Upper lobe of left lung (tissue), 6 donors: ENCODE measurements at places on chromosomes 11 and 22. TPM values are rescaled to one million over a fixed set of nuclear protein-coding genes. Genes with fewer than 3 reads are reported as not detected.
A peak's percentile ranks its signal among the peaks of the same experiment; 100 is the strongest.

DNA sequence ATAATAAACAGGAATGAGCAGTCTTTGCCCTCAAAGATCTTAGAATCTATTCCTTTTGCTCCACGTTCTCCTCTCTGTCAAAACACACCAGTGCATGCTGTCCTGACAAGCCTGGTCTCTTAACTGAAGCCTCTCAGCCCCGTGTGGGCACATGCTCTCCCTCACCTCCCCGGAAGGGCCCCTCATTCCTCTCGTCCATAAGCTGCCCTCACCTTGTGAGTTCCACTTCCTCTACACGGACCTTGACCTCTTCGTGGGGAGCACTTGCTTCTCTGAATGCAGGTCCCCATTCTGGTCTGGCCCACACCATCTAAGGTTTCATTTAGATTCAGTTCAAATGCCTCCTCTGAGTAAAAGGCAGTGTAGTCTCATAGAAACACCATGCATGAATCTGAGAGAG lies 412.3 kb upstream of the SYN3 start:
- no peaks in the 10 kb centered on the region for H3K27me3 ChIP-seq
- no peaks in the 10 kb centered on the region for H3K36me3 ChIP-seq
- H3K4me3 ChIP-seq, result no peak overlapping the region
- H3K4me1 ChIP-seq, result peaks cover 4% of the 10 kb centered on the region
- no peak overlapping the region for H3K27ac ChIP-seq

Gene LRP5
- 70.2 TPM for total RNA-seq

Gene IFITM5
- total RNA-seq, result not detected

- peaks cover 26% of the 10 kb centered on the region for H3K4me1 ChIP-seq
- H3K27ac ChIP-seq, result no peak overlapping the region
- no peaks in the 10 kb centered on the region for H3K27me3 ChIP-seq
- DNase-seq, result no peak
Measured at GRCh38 chr11:95095858-95096587, 6.4 kb downstream of the ENDOD1 start.

DNA sequence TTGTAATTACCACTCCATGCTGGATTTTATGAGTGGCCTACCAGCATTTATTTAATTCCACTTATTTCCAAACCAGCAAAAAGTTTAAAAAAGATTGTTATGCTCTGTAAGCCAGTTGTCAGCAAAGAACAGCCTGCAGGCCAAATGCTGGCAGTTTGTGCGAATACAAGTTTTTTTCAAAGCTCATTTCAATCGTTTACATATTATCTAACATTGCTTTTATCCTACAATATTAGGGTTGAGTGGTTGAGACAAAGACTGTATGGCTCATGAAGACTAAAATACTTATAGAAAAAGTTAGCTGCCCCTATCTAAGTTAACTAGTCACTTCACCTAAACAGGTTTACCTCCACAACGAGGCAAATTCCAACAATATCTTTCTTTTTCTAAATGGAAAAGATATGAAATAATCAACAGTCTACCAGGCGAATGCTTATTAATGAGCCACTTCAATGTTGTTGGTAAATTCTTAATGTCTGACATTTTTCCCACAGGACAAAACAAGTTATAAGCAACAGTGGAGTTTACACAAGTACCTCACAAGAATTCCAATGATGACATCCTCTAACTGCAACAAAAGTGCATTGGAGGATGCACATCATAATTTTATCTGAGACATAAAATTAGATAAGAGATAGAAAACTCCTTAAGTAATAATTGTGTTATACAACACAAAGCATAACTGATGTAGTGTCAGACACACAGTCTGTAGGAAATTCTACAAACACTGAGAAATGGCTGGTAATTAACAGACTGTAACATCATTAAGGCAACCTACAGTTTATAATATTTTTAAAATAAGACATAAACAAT lies 35.8 kb upstream of the POU2AF2 start:
- no peak for DNase-seq
- no peaks in the 10 kb centered on the region for H3K27me3 ChIP-seq
- no peaks in the 10 kb centered on the region for H3K4me1 ChIP-seq
- H3K27ac ChIP-seq, result no peak overlapping the region
- no peak overlapping the region for H3K4me3 ChIP-seq

DNA sequence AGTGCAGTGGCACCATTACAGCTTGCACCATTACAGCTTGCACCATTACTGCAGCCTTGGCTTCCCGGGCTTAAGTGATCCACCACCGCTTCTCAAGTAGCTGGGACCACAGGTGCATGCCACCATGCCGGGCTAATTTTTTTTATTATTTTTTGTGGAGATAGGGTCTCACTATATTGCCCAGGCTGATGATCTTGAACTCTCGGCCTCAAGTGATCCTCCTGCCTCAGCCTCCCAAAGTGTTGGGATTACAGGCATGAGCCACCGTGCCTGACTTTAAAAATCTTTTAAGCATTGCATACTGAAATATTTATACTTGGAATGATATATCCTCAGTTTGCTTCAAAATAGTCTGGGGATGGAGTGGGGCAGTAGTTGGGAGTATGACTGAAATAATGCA lies 10.4 kb downstream of the PAFAH1B2 start:
- H3K4me3 ChIP-seq, result no peak overlapping the region
- H3K4me1 ChIP-seq, result peaks cover 7% of the 10 kb centered on the region
- H3K27ac ChIP-seq, result no peak overlapping the region
- peaks cover 47% of the 10 kb centered on the region for H3K36me3 ChIP-seq
- no peaks in the 10 kb centered on the region for H3K27me3 ChIP-seq

Gene CPT1A
- 91.8 TPM for total RNA-seq

DNA sequence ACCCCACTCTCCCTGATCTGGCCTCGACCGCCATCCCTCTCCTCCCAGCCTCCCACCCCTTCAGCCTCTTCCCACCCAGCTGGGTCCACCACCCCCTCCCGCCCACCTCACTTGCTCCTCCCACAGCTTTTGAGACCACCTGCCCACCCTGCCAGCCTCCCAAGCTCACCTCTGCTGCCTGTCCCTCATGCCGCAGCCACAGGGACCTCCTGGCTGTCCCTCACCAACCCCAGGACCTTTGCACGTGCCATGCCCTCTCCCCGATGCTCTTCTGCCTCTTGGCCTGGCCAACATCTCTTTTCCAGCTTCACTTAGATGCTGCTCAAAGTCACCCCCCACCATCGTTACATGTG lies 6.5 kb downstream of the PNPLA5 start:
- no peak overlapping the region for H3K4me3 ChIP-seq
- DNase-seq, result no peak
- no peaks in the 10 kb centered on the region for H3K27me3 ChIP-seq
- no peaks in the 10 kb centered on the region for H3K4me1 ChIP-seq

Gene GGT1
- 220 TPM for total RNA-seq

GRCh38 chr11:113615773-113616172 lies 90.3 kb downstream of the TMPRSS5 start:
- no peak overlapping the region for H3K4me3 ChIP-seq
- no peaks in the 10 kb centered on the region for H3K36me3 ChIP-seq
- H3K27me3 ChIP-seq, result no peaks in the 10 kb centered on the region
- no peak for DNase-seq

- no peak for DNase-seq
- H3K4me3 ChIP-seq, result no peak overlapping the region
- H3K36me3 ChIP-seq, result no peaks in the 10 kb centered on the region
- no peaks in the 10 kb centered on the region for H3K4me1 ChIP-seq
Measured at GRCh38 chr11:119493712-119494111, 70.7 kb upstream of the THY1 start.

Gene PRR5
- 68.1 TPM for total RNA-seq

Gene SAA2
- total RNA-seq, result 50.3 TPM

Gene NXPE4
- not detected for total RNA-seq

DNA sequence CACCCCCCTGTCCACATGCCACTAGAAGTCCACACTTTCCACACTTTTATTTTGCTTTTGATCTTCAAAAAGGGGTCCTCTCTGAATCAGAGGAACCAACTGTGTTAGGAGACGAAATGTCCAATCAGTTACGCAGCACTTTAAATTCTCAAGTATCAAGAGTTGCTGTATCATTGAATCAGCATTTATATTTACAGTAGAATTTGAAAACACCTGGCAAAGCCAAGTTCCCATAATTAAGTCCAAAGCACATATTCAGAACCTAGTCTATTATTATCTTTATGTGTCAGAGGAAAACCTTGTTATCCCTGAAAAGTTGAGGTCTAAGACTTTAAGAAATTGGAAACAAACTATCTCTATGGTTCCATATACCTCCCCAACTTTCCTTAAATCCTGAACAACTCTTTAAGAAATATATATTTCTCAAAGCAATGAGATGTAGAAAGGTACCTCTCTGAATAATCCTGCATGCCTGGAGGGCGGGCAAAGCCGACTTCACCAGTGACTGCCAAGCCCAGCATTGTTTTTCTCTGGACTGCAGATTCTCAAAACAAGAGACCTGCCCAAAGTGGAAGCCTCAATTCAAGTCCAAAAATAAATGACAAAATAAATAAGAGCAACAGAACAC lies 75.9 kb upstream of the ARFGAP3 start:
- H3K27ac ChIP-seq, result peak overlapping the region; percentile 88
- no peak overlapping the region for H3K4me3 ChIP-seq
- no peak for DNase-seq
- peaks cover 93% of the 10 kb centered on the region for H3K4me1 ChIP-seq

DNA sequence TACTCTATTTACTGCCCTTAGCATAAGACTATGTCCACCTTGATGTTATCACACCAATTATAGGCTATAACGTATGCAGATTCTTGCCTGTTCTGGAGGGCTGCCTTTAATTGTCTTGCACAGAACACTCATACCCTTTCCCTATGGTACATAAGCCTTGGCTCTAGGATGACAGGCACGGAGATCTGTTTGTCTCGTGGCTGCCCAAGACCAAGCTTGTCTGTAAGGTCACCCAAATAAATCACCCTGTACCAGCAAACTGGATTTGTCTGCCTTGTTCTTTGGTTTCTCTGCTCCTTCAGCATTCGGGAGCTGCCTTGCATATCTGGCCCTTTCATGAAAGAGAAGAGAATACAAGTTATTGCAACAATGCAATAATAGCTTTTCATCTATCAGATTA lies 7.5 kb upstream of the TSGA10IP start:
- no peak for DNase-seq
- H3K27me3 ChIP-seq, result no peaks in the 10 kb centered on the region
- no peak overlapping the region for H3K27ac ChIP-seq
- H3K36me3 ChIP-seq, result no peaks in the 10 kb centered on the region
- no peak overlapping the region for H3K4me3 ChIP-seq

DNA sequence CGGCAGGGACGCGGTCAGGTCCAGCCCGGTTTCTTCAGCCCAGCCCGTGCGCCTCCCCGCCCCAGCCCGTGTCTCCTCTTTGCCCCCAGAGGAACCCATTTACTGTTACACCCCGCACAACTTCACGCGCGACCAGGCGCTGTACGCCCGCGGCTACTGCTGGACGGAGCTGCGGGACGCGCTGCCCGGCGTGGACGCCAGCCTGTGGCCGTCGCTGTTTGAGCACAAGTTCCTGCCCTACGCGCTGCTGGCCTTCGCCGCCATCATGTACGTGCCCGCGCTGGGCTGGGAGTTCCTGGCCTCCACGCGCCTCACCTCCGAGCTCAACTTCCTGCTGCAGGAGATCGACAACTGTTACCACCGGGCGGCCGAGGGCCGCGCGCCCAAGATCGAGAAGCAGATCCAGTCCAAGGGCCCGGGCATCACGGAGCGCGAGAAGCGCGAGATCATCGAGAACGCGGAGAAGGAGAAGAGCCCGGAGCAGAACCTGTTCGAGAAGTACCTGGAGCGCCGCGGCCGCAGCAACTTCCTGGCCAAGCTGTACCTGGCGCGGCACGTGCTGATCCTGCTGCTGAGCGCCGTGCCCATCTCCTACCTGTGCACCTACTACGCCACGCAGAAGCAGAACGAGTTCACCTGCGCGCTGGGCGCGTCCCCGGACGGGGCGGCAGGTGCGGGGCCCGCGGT lies 6.5 kb downstream of the PANX2 start:
- no peaks in the 10 kb centered on the region for H3K27me3 ChIP-seq
- no peak overlapping the region for H3K27ac ChIP-seq
- no peak for DNase-seq
- H3K4me1 ChIP-seq, result no peaks in the 10 kb centered on the region

Gene CALCA
- total RNA-seq, result not detected

DNA sequence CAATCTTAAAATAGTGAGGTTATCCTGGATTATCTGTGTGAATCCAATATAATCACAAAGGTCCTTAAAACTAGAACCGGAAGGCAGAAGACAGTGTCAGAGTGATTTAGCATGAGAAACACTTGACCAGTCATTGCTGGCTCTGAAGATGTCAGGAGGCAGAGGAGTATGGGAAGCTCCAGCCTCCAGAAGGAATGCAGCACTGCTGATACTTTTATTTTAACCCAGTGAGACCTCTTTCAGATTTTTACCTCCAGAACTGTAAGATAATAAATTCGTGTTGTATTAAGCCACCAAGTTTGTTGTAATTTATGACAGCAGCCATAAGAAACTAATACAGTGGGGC lies 134.4 kb upstream of the ZC3H12C start:
- no peaks in the 10 kb centered on the region for H3K27me3 ChIP-seq
- no peak for DNase-seq
- no peaks in the 10 kb centered on the region for H3K36me3 ChIP-seq
- no peak overlapping the region for H3K27ac ChIP-seq

- no peaks in the 10 kb centered on the region for H3K27me3 ChIP-seq
- peaks cover 8% of the 10 kb centered on the region for H3K4me1 ChIP-seq
- DNase-seq, result no peak
- H3K4me3 ChIP-seq, result no peak overlapping the region
Measured at GRCh38 chr11:6251120-6251733, 8.4 kb upstream of the CCKBR start.

DNA sequence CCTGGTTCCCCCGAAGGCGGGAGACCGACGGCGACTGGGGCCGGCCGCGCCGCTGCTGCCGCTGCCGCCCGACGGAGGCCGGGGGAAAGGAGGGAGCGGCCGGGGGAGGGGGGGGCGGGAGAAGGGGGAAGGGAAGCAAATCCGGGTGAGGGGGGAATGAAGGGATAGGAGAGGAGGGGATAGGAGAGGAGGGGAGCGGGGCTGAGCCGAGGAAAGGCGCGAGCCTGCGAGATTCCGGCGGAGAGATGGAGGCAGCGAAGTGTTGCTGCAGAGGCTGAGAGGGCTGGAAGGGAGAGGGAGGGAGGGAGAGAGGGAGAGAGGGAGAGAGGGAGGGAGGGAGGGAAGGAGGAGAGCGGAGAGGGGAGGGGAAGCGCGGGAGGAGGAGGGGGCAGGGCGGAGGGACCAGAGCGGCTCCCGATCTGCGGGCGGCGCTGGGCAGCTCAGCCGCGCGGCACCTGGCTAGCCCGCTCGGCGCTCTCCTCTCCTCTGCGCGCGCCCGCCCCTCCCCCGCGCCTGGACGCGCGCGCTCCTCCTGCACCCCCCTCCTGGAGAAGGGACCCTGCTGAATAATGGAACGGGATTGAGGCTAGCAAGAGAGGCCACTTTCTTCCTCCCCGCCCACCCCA lies 52.3 kb downstream of the SLC22A12 start:
- peaks cover 11% of the 10 kb centered on the region for H3K4me1 ChIP-seq
- no peak overlapping the region for H3K27ac ChIP-seq
- no peak for DNase-seq
- peaks cover 28% of the 10 kb centered on the region for H3K27me3 ChIP-seq
- H3K36me3 ChIP-seq, result no peaks in the 10 kb centered on the region

Gene SF3B2
- 188 TPM for total RNA-seq

- H3K36me3 ChIP-seq, result no peaks in the 10 kb centered on the region
- no peak overlapping the region for H3K27ac ChIP-seq
Measured at GRCh38 chr11:27965559-27965958, 142.4 kb downstream of the KIF18A start.
